ENCODE measurements at places on chromosomes 11 and 22.

GRCh38 chr11:75068559-75068958 lies 28.1 kb downstream of the OR2AT4 start:
- no peak for DNase-seq

- no peak for DNase-seq
These were observed 21.6 kb downstream of the PDGFB start for GRCh38 chr22:39223091-39223710.

DNA sequence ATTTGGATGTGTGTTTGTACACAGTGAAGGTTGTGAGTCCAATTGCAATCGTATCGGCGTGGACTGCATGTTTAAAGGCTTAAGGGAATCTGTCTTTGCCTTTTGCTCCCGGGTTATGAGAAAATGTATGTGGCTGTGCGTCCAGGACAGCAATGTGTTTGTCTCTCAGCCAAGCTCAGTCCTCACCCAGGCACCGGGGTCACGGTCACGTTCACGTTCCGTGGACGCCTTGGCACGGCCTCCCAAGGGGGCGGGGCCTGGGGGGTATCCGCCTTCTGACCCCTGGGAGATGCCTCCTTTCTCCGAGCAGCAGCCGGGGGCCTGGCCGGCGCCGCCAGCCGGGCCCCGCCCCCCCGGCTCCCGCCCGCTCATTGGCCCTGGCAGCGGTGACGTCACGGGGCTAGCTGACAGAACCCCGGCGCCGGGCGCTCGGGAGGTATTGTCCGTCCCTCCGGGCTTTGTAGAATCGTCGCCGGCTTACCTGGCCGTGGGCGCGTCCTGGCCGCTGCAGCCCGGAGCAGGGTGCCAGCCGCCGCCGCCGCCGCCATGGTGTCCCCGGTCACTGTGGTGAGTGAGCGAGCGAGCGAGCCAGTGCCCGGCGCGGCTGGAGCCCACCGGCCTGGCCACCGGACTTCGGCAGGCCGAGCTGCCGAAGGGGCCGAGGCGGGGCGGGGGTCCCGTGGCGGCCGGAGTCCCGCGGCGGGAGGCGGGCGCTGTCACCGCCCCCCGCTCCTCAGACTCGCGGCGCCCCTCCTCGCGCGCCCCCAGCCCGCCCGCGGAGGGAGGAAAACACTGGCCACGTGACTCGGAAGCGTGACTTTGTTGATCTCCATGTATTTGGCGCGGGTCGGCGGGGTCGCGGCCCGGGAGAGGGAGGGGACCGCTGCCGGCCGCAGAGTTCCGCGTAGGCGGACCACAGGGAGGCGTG lies at the start of gene TMEM86A:
Gene TMEM86A, plus strand, starts transcription at position 439 of the 928 bp plus-strand sequence. Its CDS starts 108 bp downstream, at position 547.
- peak; percentile 91 for DNase-seq

GRCh38 chr11:77506857-77507256 lies 33.0 kb upstream of the PAK1 start:
- no peak for DNase-seq

- DNase-seq: no peak
These were observed 137.6 kb downstream of the TEAD1 start for GRCh38 chr11:12811861-12812260.
